ENCODE measurements at places on chromosomes 6 and 20.

DNA sequence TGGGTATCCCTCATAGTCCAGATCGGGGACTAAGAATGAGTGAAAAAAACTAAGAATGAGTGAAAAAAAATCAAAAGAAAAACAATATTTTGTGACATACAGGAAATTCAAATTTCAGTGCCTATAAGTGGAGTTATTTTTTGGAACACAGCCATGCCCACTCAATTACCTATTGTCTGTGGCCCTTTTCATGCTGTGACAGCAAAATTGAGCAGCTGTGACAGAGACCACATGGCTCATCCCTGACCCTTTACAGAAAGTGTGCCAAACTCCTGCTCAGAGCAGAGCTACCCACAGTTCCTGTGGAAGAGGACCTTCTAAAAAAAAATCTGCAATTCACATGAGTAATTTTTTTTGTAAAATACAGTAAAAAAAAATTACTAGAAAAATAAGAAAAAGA, 1.4 kb downstream of the NCR2 start:
- DNase-seq, result no peak

GRCh38 chr6:129209355-129209754, 326.4 kb downstream of the LAMA2 start:
- DNase-seq, result no peak

DNA sequence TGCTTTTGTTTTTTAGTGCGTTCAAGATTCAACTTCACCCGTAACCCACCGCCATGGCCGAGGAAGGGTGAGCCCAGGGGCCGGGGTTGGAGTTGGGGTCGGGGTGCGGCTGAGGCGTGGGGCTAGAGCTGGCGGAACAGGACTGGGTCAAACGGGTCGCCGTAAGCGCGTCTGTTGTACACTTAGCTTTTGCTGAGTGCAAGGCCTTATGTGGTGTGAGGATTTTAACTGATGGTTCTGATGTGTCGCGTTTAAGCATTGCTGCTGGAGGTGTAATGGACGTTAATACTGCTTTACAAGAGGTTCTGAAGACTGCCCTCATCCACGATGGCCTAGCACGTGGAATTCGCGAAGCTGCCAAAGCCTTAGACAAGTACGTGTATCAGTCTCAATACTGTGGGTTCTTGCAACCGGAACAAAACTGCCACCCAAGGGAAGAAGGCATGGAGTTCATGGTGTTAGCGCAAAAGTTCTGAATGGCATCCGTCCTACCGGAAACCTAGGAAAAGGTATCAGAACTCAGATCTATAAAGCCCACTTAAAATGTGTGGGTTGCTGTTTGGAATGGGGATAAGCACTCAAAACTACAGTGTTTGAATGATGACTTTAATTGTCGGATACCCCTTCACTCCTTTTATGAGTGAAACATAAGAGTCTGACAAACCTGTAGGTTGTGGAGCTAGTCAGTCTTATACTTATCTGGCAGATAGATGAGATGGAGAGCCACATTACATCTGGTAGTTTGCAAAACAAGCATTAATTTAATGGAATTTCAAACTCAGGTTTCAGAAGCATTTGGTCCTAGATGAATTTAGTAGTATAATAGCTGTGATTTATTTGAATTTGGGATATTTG, 574 bp downstream of the RPS12 start:
- no peak for DNase-seq

- DNase-seq, result no peak
Observed at GRCh38 chr6:25094726-25095125, 159.0 kb upstream of the RIPOR2 start.

GRCh38 chr6:163260911-163261310, 153.6 kb upstream of the QKI start:
- DNase-seq, result no peak

DNA sequence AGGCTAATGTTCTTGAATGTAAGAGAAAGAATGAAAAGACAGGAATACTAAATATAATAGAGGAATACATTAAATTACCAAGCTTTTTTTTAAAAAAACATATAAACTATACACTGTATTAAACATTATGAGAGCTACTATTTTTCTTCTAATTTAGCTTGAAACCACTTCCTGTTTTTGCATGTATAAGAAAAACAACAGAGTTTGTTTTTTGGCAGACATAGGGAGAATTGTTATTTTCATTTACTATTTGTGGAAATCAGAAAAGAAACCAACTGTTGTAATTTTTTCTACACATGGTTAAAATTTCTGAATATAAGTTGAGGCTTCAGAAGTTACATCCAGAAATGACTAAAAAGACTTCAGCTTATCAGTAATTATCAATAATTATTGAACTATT, 991.8 kb upstream of the GJE1 start:
- no peak for DNase-seq

DNA sequence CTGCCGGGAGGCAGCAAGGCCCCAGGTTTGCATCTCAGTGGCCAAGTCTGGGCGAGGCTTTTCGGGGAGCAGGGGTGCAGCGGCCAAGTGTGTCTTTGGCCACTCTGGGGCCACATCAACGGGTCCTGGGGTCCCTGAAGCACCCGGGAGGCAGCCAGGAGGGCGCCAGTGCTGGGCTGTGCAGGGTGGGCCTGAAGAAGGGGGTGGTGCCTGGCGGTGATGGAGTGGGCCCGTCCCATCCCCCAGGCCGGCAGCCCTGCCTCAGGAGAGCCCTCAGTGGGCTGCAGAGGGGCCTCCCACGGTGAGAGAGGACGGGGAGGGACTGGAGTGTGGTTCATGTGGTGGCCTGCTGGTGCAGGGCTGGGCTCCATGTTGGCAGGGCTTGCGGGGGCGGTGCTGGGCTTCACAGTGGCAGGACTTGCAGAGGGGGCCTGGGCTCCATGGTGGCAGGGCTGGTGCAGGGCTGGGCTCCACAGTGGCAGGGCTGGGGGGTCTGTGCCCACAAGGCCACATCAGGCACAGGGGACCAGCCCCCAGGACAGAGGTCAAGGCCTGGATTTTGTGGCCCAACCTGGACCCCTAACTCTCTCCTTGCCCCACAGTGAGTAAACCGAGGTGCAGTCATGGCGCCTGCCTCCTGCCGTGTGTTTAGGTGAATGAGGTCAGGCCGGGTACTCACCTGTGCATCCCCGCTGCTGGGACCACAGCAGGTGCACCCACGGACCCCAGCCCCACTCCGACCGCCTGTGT, 10.5 kb upstream of the BHLHE23 start:
- no peak for DNase-seq

GRCh38 chr6:121504227-121504626, 68.8 kb downstream of the GJA1 start:
- no peak for DNase-seq

GRCh38 chr20:63956664-63957003, 418 bp upstream of the UCKL1 start:
- no peak for DNase-seq

DNA sequence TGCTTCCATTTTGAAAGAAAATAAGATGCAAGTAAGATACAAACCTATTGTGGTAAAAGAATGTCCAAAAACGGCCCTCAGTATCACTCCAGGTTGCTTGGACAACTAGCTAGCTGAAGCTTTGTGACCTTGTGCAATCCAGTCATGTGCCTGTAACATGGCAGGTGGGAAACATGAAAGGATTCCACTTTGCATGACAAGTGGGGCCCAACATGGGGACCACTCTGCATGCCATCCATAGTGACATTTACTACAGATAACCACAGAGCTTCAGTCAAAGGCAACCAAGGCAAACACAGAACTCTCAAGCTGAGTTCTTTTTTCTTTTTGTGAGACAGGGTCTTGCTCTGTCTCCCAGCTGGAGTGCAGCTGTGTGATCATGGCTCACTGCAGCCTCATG, 15.8 kb upstream of the FBXO9 start:
- no peak for DNase-seq

GRCh38 chr6:38241200-38241871, 398.4 kb downstream of the BTBD9 start:
- no peak for DNase-seq

GRCh38 chr6:138882369-138883017, 86.6 kb downstream of the ECT2L start:
- DNase-seq, result no peak

DNA sequence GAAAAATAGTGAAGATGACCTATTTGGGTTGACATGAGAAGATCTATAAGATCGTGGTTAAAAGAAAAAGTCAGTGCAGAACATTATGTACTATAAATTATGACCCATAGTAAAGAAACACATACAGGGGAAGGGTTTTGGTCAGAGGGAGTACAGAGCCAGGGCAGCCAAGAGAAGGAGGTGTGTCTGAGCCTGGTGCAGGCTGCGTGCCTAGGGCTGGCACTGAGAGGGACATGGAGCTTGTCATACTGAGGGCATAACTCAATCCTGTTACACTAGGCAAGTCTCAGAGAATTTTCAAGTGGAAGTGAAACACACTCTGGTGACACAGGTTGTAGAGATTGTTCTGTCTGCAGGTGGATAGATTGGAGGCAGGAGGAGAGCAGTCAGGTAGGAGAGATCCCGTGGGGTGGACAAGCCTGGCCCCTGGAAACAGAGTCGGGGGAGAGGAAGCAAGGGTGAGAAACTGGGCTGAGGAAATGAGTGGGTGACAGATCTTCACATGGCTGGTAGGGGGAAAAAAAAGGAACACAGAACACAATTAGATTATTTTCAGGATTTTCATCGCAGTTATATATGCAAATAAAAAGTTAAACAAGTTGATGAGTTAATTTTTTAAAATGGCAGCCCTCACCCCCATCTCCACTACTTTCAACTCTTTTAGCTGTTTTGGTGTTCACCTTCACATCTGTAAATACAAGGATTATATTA, 18.5 kb upstream of the RNF39 start:
- DNase-seq, result no peak

DNA sequence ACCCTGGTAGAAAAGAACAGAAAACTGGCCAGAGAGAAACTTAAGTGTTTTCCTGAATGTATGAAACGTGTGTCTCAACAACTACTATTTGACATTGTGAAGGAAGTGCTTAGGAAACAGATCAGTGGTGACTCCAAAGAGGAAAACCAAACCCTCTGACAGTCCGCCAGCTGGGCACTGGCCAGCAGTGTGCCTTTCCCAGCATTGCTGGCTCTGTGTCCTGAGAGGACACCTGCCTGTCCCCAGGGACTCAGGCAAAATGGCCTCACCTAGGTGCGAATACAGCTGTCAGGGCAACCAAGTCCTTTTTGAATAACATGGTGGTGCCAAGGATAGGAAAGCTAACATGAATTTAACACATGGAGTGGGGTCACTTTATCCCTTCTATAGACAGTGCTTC, 72.5 kb downstream of the NDUFAF5 start:
- DNase-seq, result no peak

DNA sequence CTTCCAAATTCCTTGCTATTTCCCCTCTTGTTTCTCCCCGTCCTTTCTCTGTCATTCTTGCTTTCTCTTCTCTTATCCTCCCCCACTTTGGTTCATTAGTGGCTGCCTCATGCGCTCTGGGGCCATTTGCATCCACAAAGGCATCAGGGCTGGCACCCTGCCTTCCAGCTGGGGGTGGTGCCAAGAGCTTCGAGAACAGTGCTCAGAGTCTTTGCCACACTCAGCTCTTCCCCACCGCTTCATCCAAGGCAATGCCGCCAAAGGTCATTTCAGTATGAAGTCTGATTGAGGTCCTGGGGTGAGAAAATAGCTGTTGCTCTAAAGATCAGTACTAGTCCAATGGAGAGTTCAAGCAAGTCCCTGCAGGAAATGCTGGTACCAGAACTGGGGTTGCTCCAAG, 22.7 kb downstream of the OLIG3 start:
- no peak for DNase-seq

DNA sequence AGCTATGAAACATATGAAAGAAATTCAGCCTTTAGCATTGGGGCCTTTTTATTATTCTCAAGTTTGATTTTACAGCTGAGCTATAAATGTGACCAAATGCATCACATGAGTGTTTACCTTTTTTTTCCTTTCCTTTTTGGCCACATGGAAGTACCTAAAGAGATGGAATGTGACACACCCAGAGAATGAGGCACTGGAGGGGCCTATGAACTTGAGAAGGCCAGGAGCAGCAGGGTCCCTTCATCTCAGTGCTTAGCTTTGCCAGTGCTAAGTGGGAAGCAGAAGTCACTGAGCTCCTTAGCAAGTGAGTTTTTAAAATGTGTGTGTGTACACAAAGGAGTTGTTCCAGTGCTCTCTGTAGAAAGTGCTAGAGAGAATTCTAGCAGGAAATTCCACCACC, 44.7 kb downstream of the RREB1 start:
- DNase-seq, result no peak

Data from stimulated activated CD8-positive, alpha-beta memory T cell treated with anti-CD3 and anti-CD28 coated beads, Interleukin-7, amount 100 ng/mL, for 1 hour (primary cell).